ENCODE measurements at places on chromosomes 1 and 21.

- DNase-seq, result no peak
Measured at GRCh38 chr1:156887317-156887716, 6.2 kb upstream of the PEAR1 start.

DNA sequence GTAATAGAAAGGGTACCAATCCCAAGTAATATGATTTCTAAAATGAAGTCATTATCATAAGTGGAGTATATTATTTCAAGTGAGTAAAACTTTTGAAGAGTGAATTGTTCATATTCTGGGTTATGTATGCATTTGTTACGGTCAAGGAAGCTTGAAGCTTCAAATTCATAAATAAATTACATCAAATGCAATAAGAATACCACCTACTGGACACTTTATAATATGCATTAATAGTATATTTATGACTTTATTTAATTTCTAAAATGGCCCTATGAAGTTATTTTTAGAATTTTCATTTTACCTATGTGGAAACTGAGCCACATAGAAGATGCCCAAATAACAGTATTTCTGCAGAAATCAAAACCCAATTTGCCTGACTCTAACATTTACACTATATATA is 260.6 kb downstream of the SMYD3 start:
- DNase-seq, result no peak

- DNase-seq, result no peak
Measured at GRCh38 chr21:38631206-38631605, 132.9 kb upstream of the ERG start.

DNA sequence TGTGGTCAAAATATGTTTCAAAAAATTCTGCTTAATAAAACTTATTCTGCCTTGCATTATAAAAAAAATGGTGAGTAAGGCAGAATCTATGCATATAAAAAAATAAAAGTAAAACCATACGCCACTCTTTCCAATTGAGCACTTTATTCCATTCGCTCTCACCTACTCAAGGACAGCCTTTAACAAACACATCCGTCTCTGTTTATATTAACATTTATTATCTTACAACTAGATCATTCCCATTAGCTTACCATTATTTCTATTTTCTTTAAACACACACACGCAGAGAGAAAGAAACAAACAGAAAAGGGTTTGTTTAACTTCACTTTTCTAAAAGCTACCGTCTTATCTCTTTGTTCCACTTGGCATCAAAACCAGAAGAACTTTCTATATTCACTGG is 598.9 kb upstream of the CHRM3 start:
- DNase-seq, result no peak

- DNase-seq, result no peak
Measured at GRCh38 chr1:227763246-227764018, 28.2 kb downstream of the SNAP47 start.

- DNase-seq, result no peak
Measured at GRCh38 chr1:98147280-98147679, 226.4 kb upstream of the DPYD start.

GRCh38 chr21:30444204-30444603 is 4.1 kb downstream of the KRTAP15-1 start:
- DNase-seq, result no peak

DNA sequence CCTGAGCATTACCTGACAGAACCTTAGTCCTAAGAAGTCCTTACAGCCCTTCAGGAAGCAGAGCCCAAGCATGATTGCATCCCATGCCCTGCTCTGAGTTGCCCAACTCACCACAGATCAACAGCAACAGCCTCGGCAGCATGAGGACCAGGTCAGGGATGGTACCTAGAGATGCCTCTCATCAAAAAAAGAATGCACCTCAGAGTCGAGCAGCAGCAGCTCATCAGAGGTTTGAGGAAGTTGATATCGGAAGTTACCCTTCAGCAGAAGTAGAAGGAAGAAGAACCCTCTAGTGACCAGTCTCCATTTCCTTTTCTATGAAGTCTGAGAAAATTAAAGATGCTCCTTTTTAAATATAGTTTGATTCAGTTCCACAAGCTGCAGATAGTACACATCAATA is at the start of gene FCRL1:
Gene FCRL1, minus strand, starts transcription at position 225 of the 400 bp plus-strand sequence. Its CDS starts 83 bp downstream, at position 142.
- no peak for DNase-seq

DNA sequence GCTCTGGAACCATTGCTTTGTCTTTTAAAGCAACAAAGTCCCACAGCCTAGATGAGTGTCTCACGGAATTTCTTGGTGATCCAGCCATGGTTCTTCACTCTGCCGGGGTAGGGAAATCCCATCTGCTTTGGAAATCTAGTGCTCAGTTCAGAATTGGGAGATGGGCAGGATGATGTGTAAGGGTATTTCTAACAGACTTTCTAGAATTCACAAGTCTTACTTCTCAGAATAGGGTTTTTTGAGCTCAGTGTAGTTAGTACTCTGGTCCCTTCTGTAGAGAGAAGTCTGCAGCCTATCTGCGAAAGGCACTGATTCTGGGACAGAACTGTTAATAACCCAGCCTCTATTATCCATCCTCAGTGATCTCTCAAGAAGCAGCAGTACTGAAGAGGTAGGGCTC is 25.3 kb downstream of the GABPA start:
- no peak for DNase-seq

GRCh38 chr1:223455470-223455869 is 62.3 kb downstream of the CCDC185 start:
- no peak for DNase-seq
